WTC11 (cell line): ENCODE measurements at places on chromosomes 6 and 20. TPM values are rescaled to one million over a fixed set of nuclear protein-coding genes. Genes with fewer than 3 reads are reported as not detected.

The ZNF451 gene
- total RNA-seq: 44.4 to 55.4 TPM (median 45.6 TPM) in 3 replicates

The CDSN gene
- total RNA-seq: not detected in 3 replicates

The COL20A1 gene
- 0.55 to 1.3 TPM (median 1.1 TPM) in 3 replicates for total RNA-seq

The MYLK2 gene
- total RNA-seq: 0.11 to 0.28 TPM in 2 of 3 replicates, not detected in the other

The TMC2 gene
- not detected in 3 replicates for total RNA-seq

The ISM1 gene
- total RNA-seq: 0.52 to 0.85 TPM (median 0.62 TPM) in 3 replicates

The PPIL6 gene
- total RNA-seq: 0.61 to 0.76 TPM (median 0.69 TPM) in 3 replicates

The CRYBG1 gene
- total RNA-seq: 9.1 to 10.1 TPM (median 9.3 TPM) in 3 replicates
